ENCODE measurements at places on chromosomes 6 and 20.

- DNase-seq: no peak
Measured at GRCh38 chr6:44569931-44570385, 182.5 kb downstream of the CDC5L start.

DNA sequence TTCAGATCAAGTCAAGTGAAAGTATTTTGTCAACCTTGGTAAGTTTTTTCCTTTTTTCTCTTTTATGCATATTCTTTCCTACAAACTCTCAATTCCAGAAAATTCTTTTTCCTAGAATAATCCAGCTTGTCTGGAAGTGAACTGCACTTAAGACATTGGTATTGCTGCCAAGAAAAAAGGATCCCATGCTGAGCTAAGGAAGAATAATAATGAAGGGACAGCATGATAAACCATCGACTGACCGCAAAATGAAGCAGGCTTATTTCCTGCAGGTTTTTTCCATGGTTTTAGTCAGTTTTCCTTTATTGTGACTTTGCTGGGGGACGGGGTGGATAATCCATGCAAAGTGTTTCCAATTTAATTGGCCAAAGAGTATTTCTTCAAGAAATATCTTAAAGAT lies 857.6 kb upstream of the SLC35B3 start:
- DNase-seq: no peak

- peak; percentile 55 for DNase-seq
Measured at GRCh38 chr20:23419995-23420901, 1.0 kb downstream of the NAPB start.

DNA sequence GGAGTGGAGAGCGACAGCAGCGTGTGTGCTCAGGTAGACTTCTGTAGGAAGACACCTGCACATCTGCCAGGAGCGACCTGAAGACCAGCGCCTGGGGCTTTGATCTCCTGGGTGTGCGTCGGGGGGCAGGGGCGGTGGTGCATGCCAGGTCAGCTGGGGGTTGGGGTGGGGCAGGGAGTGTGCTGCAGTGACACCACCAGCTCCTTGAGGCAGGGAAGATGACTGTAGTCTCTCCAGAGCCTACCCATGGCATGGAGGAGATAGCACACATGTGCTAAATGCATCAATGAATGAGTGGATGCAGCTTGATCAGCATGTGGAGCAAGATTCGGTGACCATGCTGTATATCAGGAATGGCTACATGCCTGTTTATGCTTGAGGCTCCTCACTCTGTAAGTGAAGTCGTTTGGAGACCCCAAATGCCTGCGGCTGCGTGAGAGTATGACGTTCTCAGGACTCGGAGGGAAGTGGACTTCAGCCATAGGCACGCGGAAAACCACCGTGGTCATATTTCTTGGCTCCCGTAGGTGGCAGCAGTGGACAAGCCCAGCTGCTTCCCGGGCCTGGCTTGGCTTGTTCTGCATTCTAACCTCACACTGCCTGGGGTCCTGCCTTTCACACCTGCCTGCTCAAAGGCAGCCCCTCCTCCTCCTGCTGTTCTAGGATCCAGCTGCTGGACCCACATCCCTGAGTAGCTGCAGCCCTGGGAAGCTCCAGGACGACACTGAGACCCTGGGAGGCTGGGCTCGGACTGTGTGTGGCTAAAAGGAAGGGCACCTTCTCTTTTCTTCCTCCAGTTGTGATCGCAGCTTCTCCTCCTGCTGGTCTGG lies 39.4 kb upstream of the KCNK16 start:
- DNase-seq: peak; percentile 37

GRCh38 chr20:60862601-60863000 lies 389.5 kb upstream of the CDH4 start:
- DNase-seq: no peak

- no peak for DNase-seq
Measured at GRCh38 chr6:44682280-44682679, 294.8 kb downstream of the CDC5L start.

DNA sequence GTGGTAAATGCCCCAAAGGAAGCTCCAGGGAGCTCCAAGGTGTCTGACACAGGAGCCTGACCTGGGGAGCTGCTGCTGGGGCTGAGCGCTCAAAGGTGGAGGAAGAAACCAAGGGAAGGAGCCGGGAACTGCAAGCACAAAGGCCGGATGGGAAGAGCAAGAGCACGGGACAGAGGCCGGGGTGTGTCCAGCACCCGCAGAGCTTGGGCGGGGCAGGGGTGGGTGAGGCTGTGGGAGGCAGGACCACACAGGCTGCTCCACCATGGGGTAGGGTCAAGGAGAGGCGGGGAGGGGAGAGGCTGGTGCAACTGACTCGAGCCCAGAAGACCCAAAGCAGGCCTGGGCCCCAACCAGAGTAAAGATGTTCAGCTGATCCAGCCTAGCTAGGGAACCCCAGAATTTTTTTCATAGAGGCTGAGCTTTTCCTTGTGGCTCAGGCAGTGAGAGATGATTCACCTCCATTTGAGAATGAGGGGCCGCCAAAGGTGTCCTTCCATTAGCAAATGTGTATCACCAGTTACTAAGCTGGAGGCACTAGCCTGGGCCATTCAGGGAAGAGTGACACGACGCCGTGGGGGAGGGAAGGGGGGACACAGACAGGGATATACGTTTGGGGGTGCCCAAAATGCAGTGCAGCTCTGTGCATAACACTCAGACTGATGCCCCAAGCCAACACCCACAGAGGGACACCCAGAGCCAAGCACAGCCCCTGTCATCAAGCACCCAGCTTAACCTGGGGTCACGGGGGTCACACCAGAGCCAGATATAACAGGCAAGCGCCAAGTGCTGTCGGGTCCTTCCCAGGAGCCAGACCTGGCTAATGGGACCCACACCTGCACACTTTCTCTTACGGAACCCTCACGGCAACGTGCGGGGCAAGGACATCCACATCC lies 21.3 kb upstream of the TLDC2 start:
- no peak for DNase-seq

DNA sequence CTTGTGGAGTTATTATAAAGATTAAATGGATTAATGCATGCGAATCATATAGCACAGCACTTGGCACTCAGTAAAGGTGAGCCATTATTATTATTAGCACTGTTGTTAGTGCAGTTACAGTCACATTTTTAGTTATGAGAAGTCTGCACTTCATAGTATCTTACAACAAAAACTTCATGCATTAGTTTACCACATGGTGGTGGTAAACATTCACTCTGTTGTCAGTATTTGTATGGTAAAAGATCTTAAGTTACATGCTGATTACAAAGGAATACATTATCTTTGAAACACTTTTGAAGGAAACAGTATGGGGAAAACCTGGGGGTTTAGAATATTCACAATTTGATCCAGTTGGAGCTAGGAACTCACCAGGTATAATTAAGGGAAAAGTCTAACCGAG lies 20.8 kb downstream of the TMEM14A start:
- no peak for DNase-seq

DNA sequence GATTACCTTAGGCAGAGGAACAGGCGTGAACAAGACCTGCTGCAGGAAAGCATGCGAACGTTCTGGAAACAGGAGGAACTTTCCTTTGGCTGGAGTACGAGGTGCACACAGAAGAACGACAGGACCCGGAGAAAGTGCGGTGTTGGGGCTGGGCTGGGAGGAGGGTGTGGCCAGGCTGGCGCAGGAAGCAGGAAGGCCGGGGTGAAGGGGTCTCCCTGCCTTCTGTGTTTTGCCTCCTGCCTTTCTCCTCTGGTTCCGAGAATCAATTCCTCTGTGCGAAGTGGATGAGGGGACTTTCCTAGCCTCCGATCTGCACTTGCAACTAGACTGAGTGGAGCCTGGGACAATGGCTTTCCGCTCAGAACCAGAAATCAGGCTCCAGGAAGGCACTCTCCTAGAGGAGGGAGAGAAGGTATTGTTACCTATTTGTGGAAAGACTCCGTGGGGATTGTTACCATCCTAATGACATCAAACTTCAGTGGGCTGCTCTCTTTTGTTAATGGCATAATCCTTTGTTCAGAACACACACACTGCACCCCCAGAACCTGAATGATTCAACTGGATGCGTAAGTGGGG lies 22.9 kb upstream of the PLEKHG1 start:
- no peak for DNase-seq

DNA sequence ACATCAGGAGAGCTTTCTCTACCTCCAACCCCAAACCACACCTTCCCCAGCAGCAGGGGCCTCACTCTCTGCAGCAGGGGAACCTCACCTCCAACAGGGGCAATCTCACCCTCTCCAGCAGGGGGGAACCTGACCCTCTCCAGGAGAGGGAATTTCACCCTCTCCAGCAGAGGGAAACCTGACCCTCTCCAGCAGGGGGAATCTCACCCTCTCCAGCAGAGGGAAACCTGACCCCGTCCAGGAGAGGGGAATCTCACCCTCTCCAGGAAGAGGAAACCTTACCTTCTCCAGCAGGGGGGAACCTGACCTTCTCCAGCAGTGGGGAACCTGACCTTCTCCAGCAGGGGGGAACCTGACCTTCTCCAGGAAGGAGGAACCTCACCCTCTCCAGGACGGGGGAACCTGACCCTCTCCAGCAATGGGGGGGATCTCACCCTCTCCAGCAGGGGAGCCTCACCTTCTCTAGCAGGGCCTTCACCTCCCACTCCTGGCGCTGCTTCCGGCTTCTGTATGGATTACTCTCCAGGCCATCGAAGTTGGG lies 3.1 kb downstream of the B3GALT4 start:
- DNase-seq: peak; percentile 36

DNA sequence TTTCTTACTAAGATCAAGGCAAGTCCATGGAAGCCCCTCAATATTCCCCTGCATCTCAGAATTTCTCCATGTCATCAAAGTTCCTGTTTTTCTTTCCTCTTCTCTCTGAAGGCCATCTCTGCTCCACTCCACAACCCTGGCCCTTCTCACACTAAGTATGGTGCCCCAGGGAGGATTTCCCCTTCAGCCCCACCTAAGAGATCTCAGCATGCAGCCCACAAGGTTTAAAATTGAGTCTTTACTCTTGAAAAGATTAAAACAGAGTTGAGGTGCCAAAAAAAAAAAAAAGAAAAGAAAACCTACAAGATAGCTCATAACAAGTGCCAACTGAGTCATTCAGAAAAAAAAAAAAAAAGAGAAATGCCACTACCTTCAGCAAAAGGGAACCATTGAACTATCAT lies 36.5 kb upstream of the TNFAIP3 start:
- DNase-seq: no peak

DNA sequence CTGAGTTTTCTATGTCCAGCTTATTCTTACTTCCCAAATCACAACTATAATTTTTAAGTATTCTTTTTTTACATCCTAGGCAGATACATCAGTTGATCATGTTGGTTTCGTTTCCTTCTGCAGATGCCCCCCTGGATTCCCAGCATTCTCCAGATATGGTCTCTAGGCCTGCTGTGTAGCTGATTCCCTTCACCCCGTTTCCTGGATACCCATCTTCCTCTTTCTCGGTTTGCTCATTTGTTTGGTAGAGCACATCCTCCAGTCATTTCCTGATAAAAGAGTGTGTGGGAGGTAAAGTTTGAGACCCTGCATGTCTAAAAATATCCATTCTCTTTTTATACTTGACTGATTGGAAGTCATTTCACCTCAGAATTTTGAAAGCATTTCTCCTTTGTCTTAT lies 66.4 kb downstream of the ANKS1A start:
- DNase-seq: no peak

DNA sequence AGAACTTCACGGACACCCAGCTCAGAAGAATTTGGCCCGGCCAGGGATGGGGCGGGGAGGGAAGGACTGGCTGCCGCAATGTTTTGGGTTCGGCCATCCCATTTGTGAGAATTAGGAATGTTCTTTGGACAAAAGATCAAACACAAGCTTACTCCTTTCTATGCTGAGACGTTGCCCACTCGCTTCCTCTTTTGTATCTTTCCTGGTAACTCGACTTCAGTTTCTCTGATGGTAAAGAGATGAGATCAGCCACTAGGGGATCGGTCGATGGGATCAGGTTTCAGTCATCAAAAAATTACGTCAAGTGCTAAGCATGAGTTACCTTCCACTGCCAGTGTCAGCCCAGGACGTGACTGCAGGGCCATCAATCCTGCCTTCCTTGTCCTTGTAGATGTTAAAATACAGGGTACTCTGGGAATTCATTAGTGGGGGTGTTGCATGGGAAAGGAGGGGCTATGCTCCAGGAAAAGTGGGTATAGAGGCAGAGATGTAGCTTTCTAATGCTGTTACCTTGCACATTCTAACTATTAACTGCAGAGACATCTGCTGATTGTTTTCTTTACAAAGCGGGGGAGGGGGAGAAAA lies 190.2 kb downstream of the TSHZ2 start:
- no peak for DNase-seq

GRCh38 chr6:32133786-32134185 lies 3.7 kb upstream of the FKBPL start:
- DNase-seq: no peak

GRCh38 chr6:150250826-150251225 lies 108.0 kb downstream of the PPP1R14C start:
- no peak for DNase-seq

GRCh38 chr6:42961020-42961470 lies 491 bp downstream of the GNMT start:
- no peak for DNase-seq

DNA sequence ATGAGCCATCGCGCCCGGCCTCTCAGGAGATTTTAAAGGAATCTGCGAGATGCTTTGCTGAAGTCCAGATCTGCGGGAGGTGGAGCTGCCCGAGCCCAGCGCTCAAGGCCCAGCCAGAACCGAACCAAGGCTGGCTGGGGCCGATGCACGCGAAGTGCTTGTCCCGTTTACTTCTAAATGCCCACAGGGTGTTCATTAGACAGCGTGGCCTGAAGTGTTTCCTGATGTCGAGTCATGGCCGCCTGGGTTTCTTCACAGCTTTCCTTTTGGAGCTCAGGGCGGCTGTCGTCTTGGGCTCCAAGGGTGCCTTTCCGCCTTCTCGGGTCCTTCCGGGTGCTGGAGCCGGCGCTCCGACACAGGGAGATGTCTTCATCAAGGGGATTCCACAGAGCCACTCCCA lies 25.1 kb upstream of the CCR6 start:
- no peak for DNase-seq

DNA sequence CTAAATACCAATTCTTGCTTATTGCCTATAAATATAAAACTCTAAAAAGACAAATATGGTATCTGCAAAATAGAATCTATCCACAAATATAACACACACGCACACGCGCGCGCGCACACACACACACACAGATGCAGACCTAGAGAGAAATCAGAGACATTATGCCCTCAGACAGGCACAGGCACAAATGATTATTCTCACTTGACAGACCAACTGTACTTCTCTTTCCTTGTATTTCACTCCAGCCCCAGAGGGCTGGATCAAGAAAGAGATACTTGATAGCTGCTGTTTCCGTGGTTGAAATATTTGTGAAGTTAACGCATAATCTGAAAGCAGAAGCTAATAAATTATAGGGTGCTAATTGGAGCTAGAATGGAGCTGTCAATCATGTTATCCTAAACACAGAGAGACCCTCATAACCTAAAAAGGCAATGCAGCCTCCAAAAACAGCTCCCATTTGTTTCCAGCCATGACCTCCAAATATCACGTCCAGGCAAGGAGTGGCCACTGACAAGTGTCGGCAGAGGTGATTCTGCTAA lies 11.5 kb downstream of the VGLL2 start:
- no peak for DNase-seq

GRCh38 chr6:80214436-80215022 lies 108.1 kb downstream of the BCKDHB start:
- DNase-seq: no peak

GRCh38 chr6:18675881-18676280 lies 288.7 kb downstream of the RNF144B start:
- no peak for DNase-seq

GRCh38 chr6:44531442-44532015 lies 144.0 kb downstream of the CDC5L start:
- DNase-seq: no peak

GRCh38 chr6:14015964-14016363 lies 91.2 kb downstream of the RNF182 start:
- no peak for DNase-seq

GRCh38 chr20:63903796-63904561 lies 9.1 kb downstream of the DNAJC5 start:
- DNase-seq: no peak

Measured in activated T-cell treated with anti-CD3 and anti-CD28 coated beads, Interleukin-2, amount 50 U/mL, for 1 hour (primary cell).